ENCODE measurements at places on chromosomes 2 and 18.

- no peak for DNase-seq
Measured at GRCh38 chr2:60796573-60797509, 40.8 kb downstream of the PAPOLG start.

GRCh38 chr2:229714080-229714735 is at the start of gene DNER:
Gene DNER (minus strand): TSS chr2:229714555. CDS start chr2:229714423, 132 bp downstream.
- peak; percentile 24 for DNase-seq

GRCh38 chr2:232477751-232478510 is 9.7 kb downstream of the ECEL1 start:
- DNase-seq, result no peak

DNA sequence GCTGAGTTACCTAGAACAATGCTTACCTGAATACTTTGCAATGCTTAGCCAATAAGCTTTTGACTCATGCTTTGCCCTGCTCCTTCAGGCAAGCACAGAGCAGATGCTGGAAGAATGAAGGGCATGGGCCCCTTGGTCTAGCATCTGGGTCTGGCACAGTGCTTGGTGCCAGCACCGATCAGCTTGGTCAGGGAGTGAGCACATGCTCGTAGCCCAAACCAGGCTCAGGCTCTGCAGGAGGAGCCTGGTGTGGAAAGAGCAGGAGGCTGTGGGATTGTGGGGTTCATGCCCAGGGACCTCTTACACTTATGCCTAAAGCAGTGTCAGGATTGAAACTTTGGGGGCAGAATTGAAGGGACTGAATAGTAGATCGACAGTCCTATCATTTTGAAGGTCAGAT is 283.7 kb upstream of the PXDN start:
- DNase-seq, result no peak

GRCh38 chr2:178997477-178997876 is 52.5 kb downstream of the CCDC141 start:
- DNase-seq, result no peak

DNA sequence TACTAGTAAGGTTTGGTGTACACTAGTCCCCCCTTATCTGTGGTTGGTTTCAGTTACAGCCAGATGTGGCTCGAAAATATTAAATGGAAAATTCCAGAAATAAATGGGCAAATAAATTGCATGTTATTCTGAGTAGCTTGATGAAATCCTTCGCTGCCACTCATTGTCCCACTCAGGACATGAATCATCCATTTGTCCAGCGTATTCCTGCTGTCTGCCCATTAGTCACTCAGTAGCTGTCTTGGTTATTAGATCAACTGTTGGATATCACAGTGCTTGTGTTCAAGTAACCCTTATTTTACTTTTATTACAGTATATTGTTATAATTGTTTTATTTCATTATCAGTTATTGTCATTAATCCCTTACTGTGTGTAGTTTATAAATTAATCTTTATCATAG is 21.7 kb downstream of the ZDBF2 start:
- no peak for DNase-seq

DNA sequence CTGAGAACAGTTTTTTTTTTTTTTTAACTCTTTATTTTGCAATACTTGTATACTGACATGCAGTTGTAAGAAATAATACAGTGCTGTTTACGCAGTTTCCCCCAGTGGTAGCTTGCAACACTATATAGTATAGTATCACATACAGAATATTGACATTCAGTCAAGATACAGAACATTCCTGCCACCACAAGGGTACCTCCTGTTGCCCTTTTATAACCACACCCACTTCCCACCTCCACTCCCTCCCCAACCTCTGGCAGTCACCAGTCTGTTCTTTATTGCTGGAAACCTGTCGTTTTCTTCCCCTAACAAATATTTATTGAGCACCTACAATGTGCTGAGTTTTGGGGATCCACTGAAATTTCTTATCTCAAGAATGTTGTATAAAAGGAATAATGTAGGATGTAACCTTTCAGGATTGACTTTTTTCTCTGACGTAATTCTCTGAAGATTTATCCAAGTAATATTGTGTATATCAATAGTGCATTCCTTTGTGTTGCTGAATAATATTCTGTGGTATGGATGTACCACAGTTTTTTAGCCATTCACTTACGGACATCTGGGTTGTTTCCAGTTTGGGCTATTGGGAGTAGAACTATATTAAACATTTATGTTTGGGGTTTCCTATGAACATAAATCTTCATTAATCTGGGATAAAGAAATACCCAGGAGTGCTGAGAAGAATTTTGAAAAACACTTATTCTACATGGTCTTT is 51.4 kb upstream of the EML6 start:
- DNase-seq, result no peak

GRCh38 chr2:68932402-68932801 is 20.3 kb downstream of the GKN2 start:
- no peak for DNase-seq

DNA sequence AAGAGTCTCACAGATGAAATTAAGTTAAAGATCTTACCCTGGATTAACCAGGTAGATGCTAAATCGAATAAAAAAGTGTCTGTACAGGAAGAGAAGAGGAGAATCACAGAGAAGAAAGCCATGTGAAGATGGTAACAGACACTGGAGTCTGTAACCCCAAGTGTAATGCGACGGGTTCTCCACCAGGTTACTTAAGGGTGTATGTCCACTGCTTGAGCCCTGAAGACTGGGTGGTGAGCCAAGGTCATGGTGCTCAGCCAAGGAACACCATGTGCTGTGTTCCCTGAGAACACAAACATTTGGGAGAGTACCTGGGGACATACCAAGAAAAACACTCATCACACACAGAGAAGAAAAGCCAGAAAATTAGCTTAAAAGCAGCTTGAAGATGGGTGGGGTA is 8.2 kb upstream of the ACADL start:
- DNase-seq, result no peak

GRCh38 chr18:40371673-40372072 is 1583.4 kb upstream of the PIK3C3 start:
- no peak for DNase-seq

DNA sequence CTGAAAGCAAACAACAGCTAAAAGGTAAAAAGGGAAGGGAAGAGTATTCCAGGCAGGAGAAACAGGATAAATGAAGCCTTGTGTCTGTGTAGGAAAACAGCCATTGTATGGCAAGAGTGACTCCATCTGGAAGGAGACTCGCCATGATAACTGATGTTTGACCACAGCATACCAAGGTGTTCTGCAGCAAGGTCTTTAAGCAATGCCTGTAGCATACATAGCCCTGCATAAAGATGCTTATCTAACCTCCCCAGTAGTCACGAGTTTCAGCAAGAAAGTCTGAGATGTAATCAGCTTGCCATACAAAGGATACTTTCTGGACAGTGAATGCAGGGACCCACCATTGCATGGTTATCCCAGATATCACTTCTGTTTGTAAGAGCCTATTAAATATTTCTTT is 11.9 kb upstream of the CCNT2 start:
- no peak for DNase-seq

DNA sequence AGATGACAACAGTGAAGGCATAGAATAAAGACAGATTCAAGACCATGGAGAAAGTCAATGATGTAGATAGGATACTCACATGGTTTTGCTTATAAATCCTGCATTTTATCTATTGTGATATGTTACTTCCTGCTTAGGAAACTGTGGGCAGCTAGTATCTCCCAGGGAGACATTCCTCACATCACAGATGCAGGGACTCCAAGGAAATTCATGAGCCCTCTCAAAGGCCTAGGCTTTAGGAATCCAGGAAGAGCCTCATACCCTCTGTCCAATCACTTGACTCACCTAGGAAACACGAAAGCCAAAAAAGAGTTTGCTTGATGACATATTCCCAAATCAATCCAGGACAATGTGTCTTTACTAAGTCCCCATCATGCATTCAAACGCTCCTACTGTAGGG is 247.8 kb upstream of the KLHL29 start:
- DNase-seq, result no peak

GRCh38 chr2:218422403-218423086 is 3.6 kb downstream of the VIL1 start:
- DNase-seq, result no peak

DNA sequence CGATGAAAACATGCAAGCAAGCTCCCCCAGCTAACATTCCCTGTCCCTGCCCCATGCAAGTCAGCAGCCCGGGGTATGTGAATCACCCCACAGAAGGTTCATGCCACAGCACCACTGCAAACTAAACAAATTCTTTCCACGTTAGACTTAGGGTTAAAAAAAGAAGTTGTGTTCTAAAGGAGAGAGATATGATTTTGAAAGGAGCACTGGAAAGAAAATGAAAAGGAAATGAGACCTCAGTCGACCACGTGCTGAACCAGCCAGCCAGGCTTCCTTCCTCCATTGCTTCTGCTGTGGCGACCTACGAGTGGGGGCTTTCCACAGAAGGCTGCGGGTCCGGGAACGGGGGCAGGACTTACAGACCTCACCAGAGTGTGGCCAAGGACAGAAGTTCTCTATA is 52.0 kb downstream of the ARL4C start:
- no peak for DNase-seq

- DNase-seq, result no peak
Measured at GRCh38 chr2:632471-632870, 44.7 kb downstream of the TMEM18 start.

DNA sequence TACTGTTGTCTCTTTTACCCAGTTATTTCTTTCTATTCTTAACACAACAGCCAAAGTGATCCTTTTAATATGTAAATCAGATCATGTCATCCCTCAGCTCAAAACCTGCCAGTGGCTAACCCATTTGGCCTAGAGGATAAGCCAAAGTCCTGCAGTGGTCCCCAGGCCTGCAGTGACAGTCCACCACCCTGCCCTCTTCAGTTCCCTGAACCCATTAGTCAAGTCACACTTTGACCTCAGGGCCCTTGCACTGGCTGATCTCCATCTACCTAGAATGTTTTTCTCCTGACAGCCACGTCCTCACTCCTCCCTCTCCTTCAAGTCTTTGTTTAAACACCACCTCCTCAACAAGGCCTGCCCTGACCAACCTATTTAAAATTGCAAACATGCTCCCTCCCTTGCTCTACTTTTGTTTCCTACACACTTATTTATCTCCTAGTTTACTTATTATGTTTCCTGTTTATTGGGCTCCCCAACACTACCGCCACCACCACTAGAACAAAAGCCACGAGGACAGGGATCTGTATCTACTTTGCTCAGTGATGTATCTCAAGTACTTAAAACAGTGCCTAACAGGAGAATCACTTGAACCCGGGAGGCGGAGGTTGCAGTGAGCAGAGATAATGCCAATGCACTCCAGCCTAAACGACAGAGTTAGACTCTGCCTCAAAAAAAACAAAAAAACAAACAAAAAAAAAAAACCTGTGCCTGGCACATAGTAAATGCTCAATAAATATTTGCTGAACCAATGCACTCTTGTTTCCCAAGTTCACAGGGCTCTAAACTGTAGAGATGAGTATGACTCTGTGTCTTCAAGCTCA is 9.3 kb downstream of the MREG start:
- no peak for DNase-seq

GRCh38 chr2:106232638-106233349 is 38.7 kb upstream of the UXS1 start:
- DNase-seq, result no peak

- no peak for DNase-seq
Measured at GRCh38 chr2:131584940-131585339, 57.3 kb downstream of the CCDC74A start.

GRCh38 chr18:61379827-61380226 is 46.6 kb downstream of the CDH20 start:
- DNase-seq, result no peak

- DNase-seq, result no peak
Measured at GRCh38 chr2:159711562-159712142, 654 bp upstream of the MARCHF7 start.

DNA sequence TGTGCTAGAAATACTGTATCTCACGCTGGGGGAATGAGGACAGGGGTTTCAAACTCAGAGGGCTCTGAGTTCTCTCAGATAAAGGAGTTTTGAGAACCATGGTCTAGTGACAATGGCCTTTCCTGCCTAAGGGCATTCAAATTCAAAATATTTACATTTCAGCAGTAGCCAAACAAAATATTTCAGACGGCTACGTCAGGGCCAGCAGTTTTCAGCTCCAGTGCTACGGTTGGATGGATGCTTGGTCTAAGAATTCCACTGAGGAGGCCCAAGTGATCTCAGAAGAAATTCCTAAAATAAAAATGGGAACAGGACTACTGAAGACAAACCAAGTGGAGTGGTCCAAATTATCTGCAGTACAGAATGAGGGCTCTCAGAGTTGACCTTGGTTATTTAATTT is 41.1 kb upstream of the SCG2 start:
- DNase-seq, result peak; percentile 70

DNA sequence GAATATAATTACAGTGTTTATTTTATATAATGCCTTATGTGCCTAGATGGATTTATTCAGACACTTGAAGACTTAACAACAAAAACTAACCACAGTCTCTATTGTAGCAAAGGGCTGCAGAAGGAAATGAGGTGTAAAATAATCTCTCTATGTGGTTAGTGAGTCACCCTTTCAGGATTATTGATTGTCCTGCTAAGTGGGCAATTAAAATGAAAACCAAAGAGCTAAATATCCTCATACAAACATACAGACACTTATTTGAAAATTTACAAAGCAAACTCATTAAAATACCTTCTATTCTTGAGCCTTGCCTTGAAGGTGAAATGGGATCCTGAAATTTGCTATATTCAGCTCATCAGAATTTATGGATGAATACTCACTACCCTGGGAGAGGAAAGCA is 27.7 kb upstream of the DCC start:
- no peak for DNase-seq

DNA sequence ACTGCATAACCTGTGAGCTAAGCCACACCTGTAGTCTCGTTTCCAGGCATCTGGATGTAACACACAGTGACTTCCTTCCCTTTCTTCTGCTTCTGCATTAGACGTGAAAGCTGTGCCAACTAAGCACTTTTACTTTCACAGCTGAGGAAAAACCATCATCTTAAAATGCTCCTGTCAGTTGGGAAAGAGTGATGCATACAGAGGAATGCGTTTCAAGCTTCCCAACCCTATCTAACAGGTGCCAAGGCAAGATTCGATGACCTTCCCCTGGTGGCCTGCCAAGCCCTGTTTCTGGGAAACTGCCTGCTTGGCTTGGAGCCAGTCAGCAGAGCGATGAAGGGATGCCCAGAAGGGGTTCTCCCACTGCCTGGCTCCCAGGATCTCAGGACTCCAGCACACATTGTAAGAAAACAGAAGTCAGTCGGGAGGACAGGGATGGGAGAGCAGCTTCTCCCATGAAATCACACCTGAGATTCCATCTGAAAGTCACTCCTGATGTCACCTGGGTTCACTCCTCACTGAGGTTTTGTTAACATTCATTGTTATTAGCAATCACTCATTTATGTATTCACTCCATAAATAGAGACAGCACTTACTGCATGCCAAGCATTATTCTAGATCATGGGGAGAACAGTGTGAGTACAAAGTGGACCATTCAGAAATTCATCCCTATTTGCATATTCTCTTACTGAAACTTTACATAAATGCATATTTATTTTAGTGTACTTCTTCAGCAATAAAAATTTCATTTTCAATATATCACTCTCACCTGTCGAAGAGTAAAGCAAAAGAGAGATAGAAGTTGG is 64.1 kb downstream of the DTNA start:
- DNase-seq, result no peak

DNA sequence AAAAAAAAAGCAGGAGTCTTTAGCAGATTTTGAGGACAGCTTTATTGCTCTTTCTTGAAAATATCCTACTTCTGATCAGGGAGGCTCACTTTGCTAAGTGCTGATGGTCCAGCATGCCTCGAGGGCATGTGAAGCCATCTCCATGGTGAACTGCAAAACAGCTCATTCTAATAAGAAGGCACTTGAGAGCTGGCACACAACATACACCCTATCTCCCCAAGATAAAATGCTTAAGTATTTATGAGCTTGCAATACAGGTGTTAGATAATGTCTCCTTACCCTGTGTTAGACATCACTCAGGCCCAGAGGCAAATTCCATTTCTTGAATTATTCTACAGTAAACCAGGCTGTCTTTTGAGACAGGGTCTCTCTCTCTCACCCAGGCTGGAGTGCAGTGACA is 2.7 kb downstream of the ENOSF1 start:
- DNase-seq, result no peak

All from T47D (cell line).